Panc1 (cell line): ENCODE measurements at places on chromosomes 11 and 22. TPM values are rescaled to one million over a fixed set of nuclear protein-coding genes. Genes with fewer than 3 reads are reported as not detected.

DNA sequence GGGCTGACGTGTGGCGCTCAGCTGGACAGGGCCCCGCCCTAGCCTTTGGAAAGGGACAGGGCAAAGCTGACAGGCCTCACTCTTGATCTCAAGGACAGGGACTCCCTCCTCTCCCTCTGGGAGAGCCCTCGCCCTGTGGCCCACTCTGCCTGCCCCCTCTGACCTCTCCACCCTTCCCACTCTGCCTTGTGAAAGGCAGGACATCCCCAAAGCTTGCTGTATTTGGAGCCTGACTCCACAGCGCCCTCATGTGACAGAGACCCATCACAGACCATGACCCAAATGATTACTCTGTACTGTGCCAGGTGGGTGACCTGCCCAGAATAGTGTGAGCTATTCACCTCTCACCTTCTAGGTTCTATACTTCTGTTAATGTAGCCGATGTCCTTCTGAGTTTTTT, 18.8 kb downstream of the P2RY2 start:
- DNase-seq: peak; percentile 41

COMT gene
- 108 TPM for total RNA-seq

GRCh38 chr11:111450480-111451320, 61.5 kb downstream of the BTG4 start:
- DNase-seq: no peak

MARK2 gene
- 41.1 TPM for total RNA-seq

PSMA1 gene
- total RNA-seq: 198 TPM

DNA sequence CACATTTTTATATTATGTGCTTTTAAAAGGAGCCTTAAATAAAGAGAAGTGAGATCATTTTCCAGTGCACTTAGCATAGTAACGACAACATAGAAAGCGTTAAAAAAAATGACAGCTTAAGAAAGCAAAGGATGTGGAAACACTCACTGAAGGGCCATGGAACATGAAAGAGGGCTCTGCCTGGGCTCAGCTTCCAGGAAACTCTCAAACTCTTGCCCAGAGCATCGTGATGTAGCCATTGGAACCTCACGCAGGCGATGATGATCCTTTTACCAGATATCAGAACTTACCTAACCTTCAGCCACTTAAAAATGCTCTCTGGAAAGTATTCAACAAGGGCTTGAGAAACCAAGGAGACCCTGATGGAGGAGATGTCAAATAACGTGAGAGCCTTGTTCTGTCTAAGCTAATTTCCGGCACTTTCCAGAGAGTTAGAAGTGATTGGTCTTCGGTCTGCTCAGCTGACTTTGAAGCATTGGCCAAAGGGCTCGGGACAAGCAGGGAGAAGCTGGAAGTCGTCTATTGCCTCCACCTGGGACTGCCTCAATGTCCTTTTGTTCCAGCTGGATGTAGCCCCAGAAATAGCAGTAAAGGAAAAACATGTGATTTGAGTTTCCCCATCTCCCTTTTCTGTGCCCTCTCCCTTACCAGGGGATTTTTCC, 21.5 kb upstream of the ETS1 start:
- DNase-seq: no peak

PGA5 gene
- not detected for total RNA-seq

- DNase-seq: no peak
Measured at GRCh38 chr11:118673361-118674081, 5.9 kb downstream of the TREH start.

DNA sequence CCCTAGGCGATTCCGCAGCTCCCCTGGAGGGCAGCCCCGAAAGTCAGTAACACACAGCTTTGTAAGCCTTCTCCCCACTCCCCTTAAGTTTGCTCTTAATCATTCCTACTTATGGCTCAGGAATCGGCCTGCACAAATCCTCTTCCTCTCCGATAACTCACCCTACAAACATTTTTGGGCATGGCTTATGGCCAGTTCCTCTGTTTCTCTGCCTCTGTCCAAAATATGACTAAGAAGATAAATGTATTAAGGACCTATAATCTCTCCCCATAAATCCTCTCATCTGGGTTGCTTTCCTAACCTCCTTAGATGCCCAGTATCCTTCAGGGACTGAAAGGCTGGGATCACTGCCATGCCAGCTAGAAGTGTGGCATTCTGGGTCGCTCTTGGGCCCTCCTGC, 41.0 kb downstream of the PAMR1 start:
- DNase-seq: no peak

DNA sequence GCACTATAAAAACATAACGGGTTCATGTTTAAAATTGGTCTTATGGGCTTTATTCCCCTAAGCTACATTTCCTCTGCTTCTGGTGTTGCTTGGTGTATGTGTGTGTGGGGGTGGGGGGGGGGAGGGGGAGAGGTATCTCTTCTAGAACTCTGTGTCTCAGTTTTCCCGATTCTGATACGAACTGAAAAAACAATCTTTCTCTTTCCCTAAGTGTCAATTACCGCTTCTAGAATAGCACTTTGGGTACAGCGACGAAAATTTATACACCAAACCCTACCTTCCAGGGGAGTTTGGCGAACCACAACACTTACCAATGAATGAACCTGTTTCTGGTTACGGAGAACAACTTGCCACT, 636 bp downstream of the NUP160 start:
- DNase-seq: no peak

DNA sequence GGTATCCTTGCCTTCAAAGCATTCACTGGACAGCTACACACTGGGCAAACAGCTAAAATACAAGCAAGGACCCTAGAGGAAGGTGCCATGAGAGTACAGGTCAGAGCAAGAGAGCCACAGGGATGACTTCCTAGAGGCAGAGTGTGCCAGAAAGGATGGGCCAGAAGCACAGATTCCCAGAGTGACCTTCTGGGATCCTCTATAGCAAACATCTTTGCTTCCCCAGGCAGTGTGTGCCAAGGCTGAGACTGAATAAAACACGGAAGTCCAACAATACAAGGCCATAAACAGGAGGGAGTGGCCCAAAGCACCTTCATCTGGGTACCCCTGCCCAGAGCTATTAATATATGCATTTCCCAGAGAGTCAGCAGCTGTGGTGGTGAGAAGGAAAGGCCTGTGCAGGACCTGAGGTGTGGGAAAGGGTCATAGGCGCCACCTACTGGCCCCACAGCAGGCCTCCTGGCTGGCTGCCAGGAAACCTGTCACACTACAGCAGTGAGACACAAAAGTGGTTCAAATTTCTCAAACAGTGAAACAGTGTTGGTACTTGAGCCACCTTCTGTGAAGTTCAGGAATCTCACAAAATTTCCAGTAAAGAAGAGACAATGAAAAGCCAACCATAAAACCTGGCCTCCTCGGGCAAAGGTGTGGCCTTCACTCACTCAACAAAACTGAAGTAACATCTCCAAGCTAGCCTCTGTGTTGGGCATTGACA, 20.3 kb downstream of the CLPB start:
- peak; percentile 57 for DNase-seq

OLFML1 gene
- not detected for total RNA-seq

SLC29A2 gene
- 28.3 TPM for total RNA-seq

DNA sequence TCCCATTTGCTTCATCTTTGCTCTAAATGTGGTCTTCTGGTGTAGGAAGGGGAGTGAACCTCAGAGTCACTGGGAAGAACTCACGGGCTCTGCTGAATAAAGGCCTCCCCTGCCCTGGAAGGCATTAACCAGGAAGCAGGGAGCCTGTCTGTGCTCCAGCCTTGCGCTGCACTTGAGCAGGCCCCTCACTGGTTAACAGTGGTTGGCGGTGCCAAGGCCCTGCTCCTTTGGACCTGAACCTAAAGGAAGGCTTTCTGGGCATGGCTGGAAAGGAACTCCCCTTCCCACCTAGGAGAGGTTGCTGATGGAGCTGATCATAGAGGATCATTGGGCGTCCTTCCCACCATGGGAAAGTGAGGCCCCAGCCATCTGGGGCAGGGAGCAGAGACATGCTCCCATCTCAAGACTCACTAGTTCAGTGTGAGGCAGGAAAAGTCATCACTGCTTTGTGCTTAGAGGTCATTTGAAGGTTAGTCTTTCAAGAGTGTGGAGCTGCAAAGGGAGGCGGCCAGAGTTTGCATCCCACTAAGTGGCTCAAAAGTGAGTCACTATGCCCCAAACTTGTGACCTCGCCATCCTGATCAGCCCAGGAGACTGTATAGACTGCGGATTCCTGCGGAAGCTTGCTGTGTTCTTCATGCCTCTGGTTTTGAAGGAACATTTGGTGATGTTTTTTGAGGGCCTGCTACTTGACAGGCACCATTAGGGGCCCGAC, 50.4 kb downstream of the DBX1 start:
- DNase-seq: no peak

DNA sequence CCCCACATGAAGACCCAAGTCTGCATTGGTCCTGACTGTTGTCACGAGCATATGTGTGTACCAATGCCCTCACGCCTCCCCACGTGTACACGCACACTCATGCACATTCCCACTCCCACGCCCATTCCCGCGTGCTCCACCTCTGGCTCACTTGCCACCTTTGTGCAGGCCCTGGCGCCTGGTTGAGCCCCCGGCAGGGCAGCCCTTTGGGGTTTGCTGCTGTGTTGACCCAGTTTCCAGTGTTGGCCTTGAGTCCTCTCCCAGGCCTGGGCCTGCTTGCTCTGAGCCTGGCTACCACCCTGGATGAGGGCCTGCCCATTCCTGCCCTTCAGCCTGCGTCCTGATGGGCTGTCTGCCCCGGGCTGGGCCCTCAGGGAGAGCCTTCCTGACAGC, 18.2 kb downstream of the PVALB start:
- DNase-seq: no peak

GRCh38 chr11:122517403-122518379, 137.8 kb upstream of the UBASH3B start:
- DNase-seq: no peak

TREH gene
- total RNA-seq: 0.05 TPM

GRCh38 chr11:94926271-94926625, 47.1 kb downstream of the CWC15 start:
- no peak for DNase-seq

- no peak for DNase-seq
Measured at GRCh38 chr11:10075141-10075540, 218.9 kb downstream of the SBF2 start.

GRCh38 chr11:47775240-47775869, 8.2 kb upstream of the FNBP4 start:
- DNase-seq: no peak

GRCh38 chr11:99419991-99420390, 399.2 kb downstream of the CNTN5 start:
- no peak for DNase-seq

DNA sequence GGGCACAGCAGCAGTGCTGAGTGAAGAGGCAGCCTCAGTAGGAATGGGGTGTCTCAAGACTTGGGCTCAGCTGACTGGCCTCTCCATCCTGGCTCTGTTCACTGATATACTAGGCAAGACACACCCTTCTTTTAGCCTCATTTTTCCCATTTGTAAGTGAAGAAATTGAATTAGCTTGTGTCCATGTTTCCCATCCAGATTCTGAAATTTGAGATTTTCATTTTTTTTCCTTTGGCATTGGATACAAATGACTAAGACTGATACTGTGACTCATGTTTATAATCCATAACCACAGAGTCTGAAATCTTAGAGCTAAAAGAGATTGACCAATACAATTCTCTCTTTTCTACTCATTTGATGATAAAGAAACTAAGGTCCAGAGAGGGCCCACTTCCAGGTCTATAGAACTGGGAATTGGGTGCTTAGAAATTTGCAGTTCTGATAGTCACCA, 110.9 kb downstream of the KCNC1 start:
- DNase-seq: no peak

BRSK2 gene
- 32.2 TPM for total RNA-seq

GRCh38 chr11:132168344-132168981, 798.0 kb downstream of the NTM start:
- no peak for DNase-seq

SLC22A6 gene
- not detected for total RNA-seq

C11orf21 gene
- 0.31 TPM for total RNA-seq

- no peak for DNase-seq
Measured at GRCh38 chr22:50403701-50404101, 60.6 kb downstream of the PPP6R2 start.

DNA sequence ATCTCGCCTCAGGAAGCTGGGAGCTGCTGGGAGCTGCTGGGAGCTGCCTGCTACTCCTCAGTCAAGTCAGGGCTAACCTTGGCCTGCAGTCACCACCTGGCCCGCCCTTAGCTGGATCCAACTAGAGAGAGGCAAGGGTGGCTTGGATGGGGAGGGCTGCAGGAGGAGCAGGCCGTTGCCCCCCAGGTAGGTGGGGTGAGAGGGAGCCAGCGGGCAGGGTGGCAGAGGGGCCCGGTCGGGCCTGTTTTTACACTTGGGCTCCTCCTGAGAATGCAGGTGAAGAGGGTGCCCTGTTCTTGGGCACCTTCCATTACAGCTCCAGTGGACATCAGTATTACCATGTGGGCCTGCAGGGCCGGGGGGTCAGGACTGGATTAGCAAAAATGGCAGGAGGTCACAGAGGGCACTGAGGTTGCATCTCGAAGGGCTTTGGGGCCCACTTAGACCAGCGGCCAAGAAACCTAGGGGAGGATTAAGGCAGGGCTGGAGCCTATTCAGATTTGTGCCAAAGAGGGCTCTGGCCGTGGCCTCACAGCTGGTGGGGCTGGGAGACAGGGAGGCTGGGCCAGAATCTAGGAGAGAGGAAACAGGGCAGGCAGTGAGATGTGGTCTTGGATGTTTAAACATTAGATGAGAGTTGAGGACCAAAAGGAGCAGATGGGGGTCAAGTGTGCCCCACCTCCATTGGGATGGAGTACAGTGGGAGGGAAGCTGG, 60.8 kb upstream of the TTLL12 start:
- DNase-seq: no peak

SLC37A2 gene
- total RNA-seq: 0.23 TPM

- DNase-seq: no peak
Measured at GRCh38 chr11:112581747-112582146, 321.1 kb upstream of the PLET1 start.

DNA sequence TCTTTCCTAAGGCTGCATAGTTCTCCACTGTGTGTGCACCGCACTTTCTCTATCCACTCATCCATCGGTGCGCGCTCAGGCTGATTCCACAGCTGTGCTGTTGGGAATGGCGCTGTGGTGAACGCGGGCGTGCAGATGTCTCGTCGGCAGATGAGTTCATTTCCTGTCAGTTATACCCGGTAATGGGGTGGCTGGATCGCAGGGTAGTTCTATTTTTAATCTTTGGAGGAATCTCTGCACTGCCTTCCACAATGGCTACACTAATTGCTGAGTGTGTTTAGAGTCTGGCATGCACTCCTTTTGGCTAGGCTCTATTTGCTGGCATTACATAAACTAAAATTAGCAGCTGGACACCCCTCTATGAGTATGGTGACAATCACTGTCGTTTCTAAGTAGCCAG, 27.9 kb upstream of the KRTAP5-7 start:
- no peak for DNase-seq

DNA sequence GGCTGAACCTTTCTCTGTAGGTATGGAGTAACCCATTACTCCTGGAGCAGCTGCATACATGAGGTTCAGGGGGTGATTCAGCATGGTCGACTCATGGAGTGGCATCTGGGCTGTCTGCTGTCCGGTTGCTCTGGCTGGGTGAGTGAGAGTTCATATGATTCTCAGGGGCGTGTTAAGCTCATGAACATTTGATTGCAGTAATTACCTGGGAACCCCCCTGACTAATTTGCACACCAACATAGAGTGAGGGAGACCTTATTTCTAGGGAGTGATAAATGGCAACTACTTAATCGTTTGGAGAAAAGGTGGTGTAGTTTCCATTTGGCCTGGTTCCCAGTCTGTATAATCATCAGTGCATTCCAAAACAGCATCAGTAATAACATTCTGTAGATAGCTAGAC, 661.9 kb downstream of the ETS1 start:
- DNase-seq: no peak

OR8K1 gene
- total RNA-seq: not detected

- no peak for DNase-seq
Measured at GRCh38 chr11:63887386-63887999, 29.5 kb downstream of the RCOR2 start.

GRCh38 chr11:64691543-64691942, 31.5 kb downstream of the NRXN2 start:
- DNase-seq: no peak
